Karpas-422 (cell line): ENCODE measurements at places on chromosomes 5 and 9. TPM values are rescaled to one million over a fixed set of nuclear protein-coding genes. Genes with fewer than 3 reads are reported as not detected.
A peak's percentile ranks its signal among the peaks of the same experiment; 100 is the strongest.

The ITK gene
- total RNA-seq, result 0.25 and 1.3 TPM in 2 replicates

The MELK gene
- total RNA-seq, result 16.0 and 22.2 TPM in 2 replicates

The TRIP13 gene
- total RNA-seq, result 16.3 and 18.8 TPM in 2 replicates

The SH3TC2 gene
- not detected in 2 replicates for total RNA-seq

The FBP2 gene
- not detected in 2 replicates for total RNA-seq

The INSL4 gene
- total RNA-seq, result not detected in 2 replicates

The SLC22A4 gene
- 0.52 TPM in 1 of 2 replicates, not detected in the other for total RNA-seq

The BTNL8 gene
- not detected in 2 replicates for total RNA-seq

The FAM200C gene
- 0.76 and 2.0 TPM in 2 replicates for total RNA-seq

- DNase-seq, result no peak
Measured at GRCh38 chr9:90024823-90025222, 420.0 kb downstream of the GADD45G start.

GRCh38 chr9:128912270-128912853, 8.4 kb upstream of the PHYHD1 start:
- no peak for DNase-seq

- no peak for DNase-seq
Measured at GRCh38 chr5:84381502-84382362, 2.9 kb downstream of the EDIL3 start.

GRCh38 chr5:79692596-79692995, 3.0 kb downstream of the CMYA5 start:
- DNase-seq, result no peak

DNA sequence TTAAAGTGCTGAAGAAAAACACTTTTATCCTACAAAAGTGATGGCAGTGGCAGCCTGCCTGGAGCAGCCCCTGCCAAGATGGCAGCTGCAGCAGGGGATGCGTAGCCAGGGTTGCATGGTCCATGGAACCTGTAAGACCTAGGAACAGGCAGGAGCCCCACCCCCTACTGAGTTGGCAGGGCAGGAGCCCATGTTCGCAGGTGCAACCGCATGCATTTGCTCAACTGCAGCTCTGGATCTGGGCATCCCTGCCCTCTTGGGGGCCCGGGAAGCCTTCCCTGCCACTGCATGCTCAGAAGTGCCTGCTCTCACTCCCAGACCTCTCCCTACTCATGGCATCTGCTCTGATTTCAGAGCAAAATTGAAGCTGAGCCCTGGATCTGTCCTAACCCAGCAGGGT, 779.6 kb downstream of the CDH18 start:
- no peak for DNase-seq

- no peak for DNase-seq
Measured at GRCh38 chr9:94632737-94633136, 6.6 kb downstream of the FBP1 start.

DNA sequence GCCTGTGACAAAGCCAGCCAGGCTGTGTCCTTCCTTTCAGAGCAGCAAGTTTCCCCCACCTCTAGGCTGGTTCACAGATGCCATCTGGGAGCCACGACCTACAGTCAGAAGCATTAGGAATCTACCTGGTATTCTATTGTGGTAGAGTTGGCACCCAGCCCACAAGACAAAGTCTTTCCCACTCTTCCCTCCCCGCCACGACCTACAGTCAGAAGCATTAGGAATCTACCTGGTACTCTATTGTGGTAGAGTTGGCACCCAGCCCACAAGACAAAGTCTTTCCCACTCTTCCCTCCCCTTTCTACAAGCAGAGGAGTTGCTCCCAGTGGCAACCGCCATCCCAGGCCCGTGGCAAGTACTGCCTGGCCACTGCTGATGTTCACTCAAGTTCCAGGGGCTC, 157.8 kb upstream of the TNC start:
- no peak for DNase-seq

- no peak for DNase-seq
Measured at GRCh38 chr5:149603210-149603609, 21.9 kb downstream of the ARHGEF37 start.

DNA sequence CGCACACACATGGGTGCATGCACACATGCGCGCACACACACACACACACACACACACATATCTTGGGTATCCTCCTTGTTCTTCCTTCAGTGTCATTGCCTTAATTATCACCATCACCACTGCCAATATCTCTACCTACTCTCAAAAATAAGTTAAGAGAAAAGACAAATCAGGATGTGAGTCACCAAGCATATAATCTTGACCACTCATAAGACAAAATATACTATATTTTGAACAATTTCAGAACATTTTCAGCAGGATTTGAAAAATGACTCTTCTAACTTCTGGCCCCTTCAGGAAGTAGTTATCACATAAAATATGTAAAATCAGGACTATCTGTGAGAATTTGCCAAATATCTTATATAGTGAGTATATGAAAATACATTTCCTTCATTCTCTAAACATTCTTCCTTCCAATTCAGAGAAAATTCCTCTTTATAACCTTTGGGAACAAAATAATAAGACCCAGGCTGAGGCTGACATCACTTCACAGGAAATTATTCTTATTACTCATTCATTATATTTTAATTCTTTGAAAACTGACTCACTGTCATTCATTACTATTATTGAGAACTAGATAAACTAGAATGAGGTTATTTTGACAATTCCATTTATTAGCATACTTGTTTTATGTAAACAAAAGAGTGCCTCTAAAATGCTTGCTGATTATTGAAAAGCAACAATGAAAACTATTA, 772.0 kb upstream of the ACO1 start:
- no peak for DNase-seq

- no peak for DNase-seq
Measured at GRCh38 chr9:115746496-115746895, 407.1 kb upstream of the PAPPA start.

DNA sequence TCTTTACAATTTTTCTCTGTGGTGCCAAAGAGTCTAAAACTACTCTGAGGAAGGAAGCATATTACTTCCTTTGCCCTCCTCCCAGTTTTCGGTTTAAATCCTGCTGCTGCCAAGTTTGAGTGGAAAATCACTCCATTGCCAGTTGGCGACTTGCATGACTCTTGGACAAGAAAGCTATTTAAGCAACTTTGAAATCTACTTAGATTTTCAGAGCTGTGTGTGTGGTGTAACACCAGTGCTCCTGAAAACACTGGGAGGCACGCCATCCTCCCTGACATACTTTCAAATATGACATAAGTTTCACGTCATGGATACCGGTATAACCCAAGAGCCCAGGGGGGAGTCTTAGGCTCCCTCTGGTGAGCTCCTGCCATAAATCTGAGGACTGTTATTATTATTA, 83.5 kb upstream of the RIOK2 start:
- no peak for DNase-seq

- no peak for DNase-seq
Measured at GRCh38 chr5:149424371-149425315, 45.6 kb upstream of the IL17B start.

DNA sequence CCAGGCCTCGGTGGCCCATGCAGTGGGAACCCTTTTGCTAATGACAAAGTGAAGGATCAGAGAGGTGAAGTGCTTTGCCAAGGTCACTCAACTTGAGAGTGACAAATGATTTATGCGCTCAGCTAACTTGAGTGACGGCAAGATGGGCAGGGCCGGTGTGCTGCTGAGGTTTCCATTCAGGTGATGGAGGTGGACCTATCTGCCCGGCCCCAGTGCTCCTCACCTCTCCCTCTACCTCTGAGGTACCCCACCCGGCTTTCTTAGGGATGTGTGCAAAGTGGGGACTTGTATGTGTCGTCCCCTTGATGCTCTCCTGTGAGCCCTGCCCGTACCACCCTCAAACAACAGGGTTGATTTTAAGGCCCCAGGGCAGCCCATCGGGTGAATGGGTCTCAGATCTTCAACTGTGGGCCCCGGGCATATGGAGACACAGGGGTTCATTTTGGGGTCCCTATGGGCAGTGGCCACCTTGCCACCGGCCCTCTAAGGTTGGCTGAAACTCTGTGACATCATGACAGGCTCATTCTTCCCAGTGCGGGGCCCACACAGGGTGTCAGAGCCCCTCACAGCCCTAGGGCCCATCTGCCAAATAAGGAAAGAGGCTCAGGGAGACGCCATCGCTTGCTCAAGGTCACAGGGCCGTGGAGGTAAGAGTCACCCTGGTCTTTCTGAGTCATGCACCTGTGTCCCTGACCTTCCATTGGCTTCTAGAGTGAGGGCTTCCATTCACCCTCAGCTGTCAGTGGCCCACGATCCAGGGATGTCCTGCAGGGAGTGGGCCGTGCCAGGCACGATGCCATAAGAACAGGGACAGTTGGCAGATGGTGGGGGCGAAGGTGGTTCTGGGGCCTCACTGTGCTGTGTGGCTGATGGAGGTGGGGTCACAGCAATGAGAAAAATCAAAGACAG, 170.6 kb upstream of the MVB12B start:
- no peak for DNase-seq

DNA sequence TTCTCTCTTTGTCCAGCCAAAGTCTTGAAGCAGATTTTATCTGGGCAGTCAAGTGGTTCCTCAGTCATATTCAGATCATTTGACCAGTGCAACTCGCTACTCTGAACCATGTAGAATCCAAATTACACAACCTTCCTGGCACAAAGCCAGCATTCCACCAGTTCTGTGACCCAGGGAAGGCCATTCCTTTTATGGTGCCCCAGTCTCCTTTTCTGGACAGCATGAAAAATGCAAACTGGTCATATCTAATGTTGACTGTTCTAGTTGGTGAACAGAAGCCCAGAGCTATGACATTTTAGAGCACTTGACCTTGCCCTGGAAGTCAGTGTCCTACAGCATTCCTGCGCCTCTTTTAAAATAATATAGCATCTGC, 364.6 kb downstream of the BRINP1 start:
- DNase-seq, result no peak

DNA sequence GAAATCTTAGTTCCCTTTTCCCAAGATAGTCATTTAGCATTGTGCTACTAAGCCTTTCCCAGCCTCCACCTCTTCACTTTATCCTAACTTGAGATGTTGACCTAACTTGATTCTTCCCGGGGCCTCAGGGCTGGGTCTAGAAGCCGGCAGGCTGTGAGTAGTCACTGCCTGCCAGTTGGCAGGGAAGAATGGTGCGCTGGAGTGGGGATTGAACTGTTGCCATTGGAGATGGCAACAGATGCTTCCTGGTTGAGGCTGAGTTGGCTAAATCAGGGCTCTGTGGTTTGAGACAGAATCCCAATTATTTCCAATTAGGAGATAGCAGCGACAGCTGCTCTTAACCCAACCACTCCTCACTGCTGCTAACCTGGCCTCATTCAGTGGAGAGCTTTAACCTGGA, 343.1 kb downstream of the BRINP1 start:
- DNase-seq, result no peak

GRCh38 chr9:109246533-109246932, 74.3 kb downstream of the EPB41L4B start:
- DNase-seq, result no peak

GRCh38 chr5:43336159-43336558, 22.9 kb upstream of the HMGCS1 start:
- DNase-seq, result no peak

GRCh38 chr9:37587521-37587920, 4.9 kb downstream of the TOMM5 start:
- DNase-seq, result no peak

DNA sequence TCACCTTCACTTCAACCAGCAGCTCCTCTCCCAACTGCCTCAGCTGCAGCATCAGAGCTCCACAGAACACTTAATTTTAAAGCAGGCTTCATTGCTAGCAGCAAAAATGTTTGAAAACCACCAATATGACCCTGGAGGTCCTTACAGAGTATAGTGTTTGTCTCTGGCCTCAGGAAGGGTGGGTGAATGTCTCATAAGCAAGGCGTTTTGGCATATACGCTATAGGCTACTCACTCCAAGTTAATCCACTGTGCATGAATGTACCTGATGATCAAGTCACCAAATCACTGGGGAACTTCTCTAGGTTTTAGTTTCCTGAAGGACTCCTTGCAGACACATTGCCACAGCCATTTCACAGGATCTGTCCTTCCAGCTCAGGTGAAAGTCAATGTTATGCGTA, 125.3 kb downstream of the GABBR2 start:
- DNase-seq, result no peak

DNA sequence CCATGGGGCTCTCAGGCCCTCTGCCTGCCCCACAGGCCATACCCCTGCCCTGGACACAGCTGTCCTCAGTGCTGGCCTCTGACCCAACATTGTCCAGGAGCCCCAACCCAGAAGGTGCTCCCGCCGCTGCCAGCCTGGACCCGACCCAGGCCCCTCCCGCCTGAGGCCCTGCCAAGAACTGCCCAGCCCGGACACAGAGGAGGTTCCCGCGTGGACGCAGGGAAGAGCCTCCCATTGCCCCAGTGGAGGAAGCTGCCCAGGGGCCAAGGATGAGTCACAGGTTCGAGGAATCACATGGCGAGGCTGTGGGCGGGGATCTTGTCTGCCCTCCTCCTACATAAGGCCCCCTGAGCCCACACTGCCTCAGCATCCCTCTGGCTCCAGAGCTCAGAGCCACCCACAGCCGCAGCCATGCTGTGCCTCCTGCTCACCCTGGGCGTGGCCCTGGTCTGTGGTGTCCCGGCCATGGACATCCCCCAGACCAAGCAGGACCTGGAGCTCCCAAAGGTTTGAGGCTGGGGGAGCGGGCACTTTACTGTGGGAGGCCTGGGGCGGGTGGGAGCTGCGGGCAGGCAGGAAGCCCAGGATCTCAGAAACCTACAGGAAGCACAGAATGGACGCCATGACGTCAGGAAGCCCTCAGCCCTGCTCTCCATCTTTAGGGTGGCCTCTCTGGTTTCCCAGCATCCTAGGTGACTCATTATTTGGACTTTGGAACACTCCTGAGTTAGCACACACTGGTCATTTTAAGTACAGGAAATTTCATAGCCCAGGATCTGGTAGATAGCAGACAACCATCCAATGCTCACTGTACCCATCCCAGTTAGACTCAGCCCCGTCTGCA, at the start of gene PAEP:
TSS of gene PAEP (plus strand) at position 366 of the 844 bp plus-strand sequence.
- no peak for DNase-seq

DNA sequence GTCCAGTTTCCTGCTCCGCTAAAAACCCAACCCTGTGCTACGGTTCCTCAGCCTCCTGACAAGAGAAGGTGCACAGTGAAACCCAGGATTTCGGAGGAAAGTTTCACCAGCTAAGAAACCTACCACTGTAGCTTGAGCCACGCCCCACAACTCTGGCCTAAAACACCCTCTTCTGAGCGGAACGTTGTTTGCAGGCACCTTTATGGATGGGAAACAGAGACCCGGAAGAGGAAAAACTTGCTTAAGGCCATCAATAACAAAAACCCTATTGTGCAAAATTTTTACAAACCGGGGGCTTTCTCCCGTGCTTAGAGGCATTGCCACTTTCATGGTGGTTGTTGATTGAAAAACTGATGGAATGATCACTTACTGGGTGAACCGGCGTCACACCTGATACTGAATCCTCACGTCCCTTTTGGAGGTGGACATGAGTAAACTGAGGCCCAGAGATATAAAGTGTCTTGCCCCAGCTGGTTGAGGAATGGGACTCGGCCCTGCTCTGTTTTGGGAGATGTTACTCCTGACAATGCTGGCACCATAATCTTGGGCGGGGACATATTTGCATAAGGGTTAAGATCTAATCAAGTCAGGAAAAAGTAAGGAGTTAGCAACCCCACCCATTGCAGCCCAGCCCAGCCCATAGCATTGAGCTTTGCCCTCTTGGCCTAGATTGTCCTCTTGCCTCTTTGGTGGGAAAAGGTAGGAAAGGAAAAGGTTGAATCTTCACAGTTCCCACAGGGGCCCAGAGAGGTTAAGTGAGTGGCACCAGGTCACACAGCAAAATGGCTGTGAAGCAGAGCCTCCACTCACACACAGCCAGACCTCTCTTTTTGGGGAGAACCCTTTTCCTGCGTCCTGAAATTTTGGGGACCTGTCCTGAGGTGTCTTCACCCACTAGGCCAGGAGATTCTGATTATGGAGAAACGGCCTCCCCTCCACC, 23.2 kb upstream of the PTGS1 start:
- DNase-seq, result peak; percentile 54
